Kidney (tissue), 22 donors: ENCODE measurements at places on chromosomes 16 and 17. TPM values are rescaled to one million over a fixed set of nuclear protein-coding genes. Genes with fewer than 3 reads are reported as not detected.
A peak's percentile ranks its signal among the peaks of the same experiment; 100 is the strongest.

The GINS2 gene
- 0.88 TPM for total RNA-seq

The DHRS13 gene
- total RNA-seq: 29.5 TPM

The PDE6G gene
- total RNA-seq: 3.2 TPM

The KRTAP1-5 gene
- not detected for total RNA-seq

GRCh38 chr16:88548131-88548874 is 21.9 kb upstream of the ZC3H18 start:
- peak; percentile 33 for DNase-seq

GRCh38 chr16:77374384-77374783 is 60.5 kb downstream of the ADAMTS18 start:
- peak; percentile 79 for DNase-seq

DNA sequence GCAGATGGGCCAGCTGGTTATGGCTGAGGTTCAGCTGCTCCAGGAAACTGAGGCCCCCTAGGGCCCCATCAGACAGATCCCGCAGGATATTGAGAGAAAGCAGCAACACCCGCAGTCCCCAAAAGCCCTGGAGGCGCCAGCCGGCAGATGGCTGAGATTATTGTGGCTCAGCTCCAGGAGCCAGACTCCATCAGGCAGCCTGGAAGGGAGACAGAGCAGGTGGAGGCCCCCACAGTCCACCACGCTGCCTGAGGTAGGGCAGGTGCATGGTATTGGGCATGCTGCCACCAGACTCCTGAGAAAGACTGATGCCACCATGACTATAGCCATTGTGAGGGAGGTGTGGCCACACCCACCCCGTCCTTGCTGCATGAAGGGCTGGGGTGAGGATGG is 9.5 kb upstream of the TMEM101 start:
- no peak for DNase-seq

DNA sequence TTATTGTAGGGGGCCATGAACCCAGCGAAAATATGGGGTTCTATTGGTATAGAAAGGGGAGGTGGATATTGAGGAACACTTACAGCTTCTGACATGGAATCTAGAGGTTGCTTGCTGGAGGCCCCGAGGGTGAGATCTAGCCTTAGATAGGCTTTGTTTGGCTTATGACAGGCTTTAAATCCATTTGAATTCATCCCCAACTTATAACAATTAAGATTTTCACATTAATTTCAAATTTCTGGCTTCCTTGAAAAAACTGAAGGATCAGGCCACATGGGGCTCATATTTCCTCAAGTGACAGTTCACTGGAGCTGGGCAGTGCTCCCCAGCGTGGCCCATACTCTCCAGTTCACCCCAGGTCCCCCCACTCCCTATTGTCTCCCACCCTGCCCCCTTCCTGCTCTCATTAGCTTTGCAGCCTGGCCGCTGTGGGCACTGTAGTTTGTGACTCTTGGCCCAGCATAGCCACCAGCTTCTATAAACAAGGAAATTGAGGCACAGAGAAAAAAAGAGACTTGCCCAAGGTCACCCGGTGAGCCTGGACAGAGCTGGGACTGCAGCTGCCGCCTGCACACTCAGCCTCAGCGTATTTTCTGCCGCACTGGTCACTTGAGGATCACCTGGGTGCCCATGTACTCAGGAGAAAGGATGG is 19.8 kb upstream of the ADGRG1 start:
- DNase-seq: no peak

- DNase-seq: no peak
Measured at GRCh38 chr17:193426-193810, 12.0 kb upstream of the DOC2B start.

- peak; percentile 77 for DNase-seq
Measured at GRCh38 chr16:2149630-2150417, 1.4 kb downstream of the RAB26 start.
